ENCODE measurements at places on chromosomes 7 and 10.

DNA sequence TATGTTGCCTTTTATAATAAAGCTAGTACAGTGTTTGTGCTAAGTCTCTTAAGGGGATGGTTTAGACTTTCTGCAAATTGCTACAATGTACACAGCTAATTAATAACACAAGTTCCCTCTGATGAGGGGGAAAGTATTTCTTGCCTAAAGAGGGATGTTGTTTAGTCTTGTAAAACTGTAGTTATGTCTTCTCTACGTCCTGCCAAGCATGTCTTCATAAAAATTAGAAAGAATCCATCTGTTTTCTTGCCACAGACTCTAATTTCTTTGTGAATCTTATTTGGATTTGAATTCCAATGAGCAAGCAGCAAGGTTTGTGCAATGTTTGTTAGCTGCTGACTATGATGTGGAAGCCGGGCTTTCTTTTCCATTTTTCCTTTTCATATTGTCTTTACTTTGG lies 28.2 kb downstream of the ADARB2 start:
- DNase-seq = no peak

- no peak for DNase-seq
Measured at GRCh38 chr10:50613150-50613549, 10.6 kb downstream of the SGMS1 start.

DNA sequence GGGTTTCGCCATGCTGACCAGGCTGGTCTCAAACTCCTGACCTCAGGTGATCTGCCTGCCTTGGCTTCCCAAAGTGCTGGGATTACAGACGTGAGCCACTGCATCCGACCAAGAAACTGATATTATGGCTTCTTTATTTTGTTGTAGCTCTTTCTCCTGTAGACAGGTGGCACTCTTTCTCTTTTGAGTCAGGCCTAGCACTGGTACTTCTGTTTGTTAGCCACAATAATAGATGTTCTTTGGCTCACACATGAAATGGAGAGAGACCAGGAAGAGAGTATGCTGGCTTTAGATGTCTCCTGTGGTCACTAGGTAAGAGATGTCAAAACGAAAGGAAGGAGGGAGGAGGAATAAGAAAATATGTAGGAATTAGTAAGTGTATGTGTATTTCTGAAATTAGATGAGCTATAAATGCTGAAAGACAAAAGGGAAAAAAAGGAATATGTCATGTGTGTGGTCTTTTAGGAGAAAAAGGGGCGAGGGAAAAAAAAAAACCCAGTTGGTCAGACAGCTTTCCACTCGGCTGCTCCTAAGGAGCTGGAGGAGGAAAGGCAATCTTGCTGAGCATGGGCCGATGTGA lies 78.7 kb downstream of the CLEC2L start:
- peak; percentile 20 for DNase-seq

- no peak for DNase-seq
Measured at GRCh38 chr10:33335551-33335800, 1.0 kb upstream of the NRP1 start.

DNA sequence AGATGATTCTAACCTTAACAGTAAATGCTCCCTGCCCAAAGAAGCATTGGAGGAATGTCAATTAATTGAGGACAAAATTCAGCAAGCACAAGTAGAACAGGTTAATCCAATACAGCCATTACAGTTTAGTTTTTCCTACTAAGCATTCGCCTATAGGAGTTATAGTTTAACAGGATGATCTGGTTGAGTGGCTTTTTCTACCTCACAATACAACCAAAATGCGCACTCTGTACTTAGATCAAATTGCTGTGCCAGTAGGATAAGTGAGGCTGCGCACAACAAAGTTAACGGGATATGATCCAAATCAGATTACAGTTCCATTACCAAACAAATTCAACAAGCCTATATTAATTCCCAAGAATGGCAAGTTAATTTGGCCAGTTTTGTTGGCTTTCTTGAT lies 117.1 kb upstream of the TRIM24 start:
- DNase-seq = no peak

GRCh38 chr7:21767300-21767900 lies 178.3 kb downstream of the CDCA7L start:
- no peak for DNase-seq

- DNase-seq = no peak
Measured at GRCh38 chr7:30102281-30102680, 32.5 kb upstream of the MTURN start.

DNA sequence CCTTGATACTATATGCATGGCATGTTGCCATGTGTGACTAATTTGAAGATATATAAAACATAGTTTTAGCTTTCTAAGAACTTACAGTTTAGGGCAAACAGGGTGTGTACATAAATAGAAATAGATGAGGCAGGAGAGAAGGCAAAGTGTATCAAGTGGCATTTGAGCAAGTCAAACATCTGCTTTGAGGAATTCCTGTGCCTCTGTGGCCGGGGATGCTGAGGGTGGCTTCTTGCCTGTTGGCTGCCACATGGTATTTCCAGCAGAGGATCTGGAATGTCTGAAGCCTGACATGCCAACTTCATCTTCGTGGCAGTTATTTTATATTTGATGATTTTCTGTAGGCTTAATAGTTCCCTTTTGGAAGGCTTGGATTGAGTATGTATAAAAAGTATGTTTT lies 6.0 kb downstream of the SSBP1 start:
- no peak for DNase-seq

DNA sequence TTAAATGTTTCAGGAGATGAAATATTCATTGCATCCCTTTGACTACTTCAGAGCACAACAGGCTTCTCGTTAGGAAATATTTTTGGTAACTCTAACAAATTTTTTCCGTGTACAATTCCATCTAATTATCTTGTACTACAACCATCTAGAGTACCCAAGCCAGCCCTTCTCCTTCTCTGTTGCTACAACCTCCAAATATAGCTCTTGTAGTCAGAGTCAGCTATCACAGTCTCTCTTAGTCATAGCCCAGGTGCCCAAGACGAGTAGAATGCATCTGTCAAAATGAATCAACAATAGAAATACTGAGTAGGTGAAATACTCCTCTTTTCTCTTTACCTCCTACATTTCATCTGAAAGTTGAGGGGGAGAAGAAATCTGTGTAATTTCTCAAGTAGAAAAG lies 74.0 kb downstream of the INHBA start:
- no peak for DNase-seq

Data from CD4-positive, alpha-beta T cell treated with Interleukin-6 at 100 ng/mL for 8 hours (primary cell).